ENCODE measurements at places on chromosomes 5 and 9. TPM values are rescaled to one million over a fixed set of nuclear protein-coding genes. Genes with fewer than 3 reads are reported as not detected.
A peak's percentile ranks its signal among the peaks of the same experiment; 100 is the strongest.

GRCh38 chr9:70053864-70054263, 10.2 kb downstream of the MAMDC2 start:
- peaks cover 24% of the 10 kb centered on the region for H3K4me1 ChIP-seq
- H3K27me3 ChIP-seq: no peaks in the 10 kb centered on the region
- H3K4me3 ChIP-seq: no peak overlapping the region
- H3K27ac ChIP-seq: no peak overlapping the region
- no peak for DNase-seq

- no peaks in the 10 kb centered on the region for H3K36me3 ChIP-seq
- no peaks in the 10 kb centered on the region for H3K27me3 ChIP-seq
- no peak overlapping the region for H3K4me3 ChIP-seq
- H3K27ac ChIP-seq: no peak overlapping the region
These were observed 15.9 kb upstream of the DUSP1 start for GRCh38 chr5:172786736-172787462.

GRCh38 chr9:83281306-83282255, 218.6 kb upstream of the RASEF start:
- no peak for DNase-seq
- H3K4me1 ChIP-seq: no peaks in the 10 kb centered on the region
- H3K27ac ChIP-seq: no peak overlapping the region

PCDHGC3 gene
- 67.7 TPM for total RNA-seq

DNA sequence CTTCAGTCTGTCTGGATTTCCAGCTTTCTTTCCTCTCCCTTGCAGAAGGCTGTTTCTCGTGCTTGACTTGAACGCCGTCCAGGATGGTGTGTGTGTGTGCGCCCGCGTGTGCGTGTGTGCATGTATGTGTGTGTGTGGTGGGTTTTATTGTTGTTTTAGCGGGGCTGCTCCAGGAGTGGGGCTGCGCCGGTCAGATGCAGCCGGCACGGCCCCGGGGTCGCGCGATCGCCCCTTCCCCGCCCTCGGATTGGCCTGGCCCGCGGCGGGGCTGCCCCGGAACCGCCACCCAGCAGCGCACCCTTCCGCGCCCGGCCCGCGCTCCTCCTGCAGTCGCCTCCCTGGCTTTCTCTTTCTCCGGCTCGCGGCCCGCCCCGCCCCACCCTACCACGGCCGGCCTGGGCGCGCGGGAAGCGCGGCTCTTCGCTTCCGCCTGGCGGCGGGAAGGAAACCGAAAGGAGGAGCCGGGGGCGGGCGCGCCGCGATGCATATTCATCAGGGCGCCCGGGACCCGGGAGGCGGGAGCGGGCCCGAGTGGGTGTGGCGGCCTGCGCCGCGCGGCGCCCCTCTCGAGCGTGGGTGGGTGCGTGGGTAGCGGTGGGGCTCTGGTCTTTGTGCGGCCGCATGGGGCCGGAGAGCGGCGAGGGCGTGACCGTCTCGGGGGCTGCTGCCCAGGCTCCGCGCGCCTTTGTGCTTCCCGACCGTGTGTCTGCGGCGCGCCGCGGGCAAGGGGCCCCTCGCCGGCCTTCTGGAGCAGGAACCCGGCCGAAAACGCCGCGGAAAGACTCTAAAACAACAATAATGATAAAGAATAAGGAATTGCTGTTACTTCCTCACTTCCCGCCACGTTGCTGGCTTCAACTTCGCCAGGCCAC, 8.5 kb upstream of the NFIB start:
- peak overlapping the region; percentile 94 for H3K27ac ChIP-seq
- peak overlapping the region; percentile 68 for H3K4me3 ChIP-seq
- H3K36me3 ChIP-seq: no peaks in the 10 kb centered on the region
- peak; percentile 93 for DNase-seq
- no peaks in the 10 kb centered on the region for H3K4me1 ChIP-seq

DNA sequence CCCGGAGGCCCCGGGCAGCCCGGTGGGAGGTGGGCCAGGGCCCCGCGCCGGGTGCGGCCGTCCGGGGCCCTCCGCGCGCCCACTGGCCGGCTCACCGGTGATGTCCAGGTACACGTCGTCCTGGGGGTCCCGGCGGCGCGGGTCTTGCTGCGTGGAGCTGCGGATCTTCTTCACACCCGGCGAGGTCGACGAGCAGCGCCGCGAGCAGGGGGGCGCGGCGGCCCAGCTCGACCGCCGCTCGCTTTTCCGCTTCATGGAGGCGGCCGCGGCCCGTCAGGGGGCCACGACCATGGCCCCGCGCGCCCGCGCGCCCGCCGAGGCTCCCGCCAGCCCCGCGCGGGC, 548 bp downstream of the CDC14B start:
- peak overlapping the region; percentile 49 for H3K4me3 ChIP-seq
- DNase-seq: peak; percentile 30
- no peak overlapping the region for H3K27ac ChIP-seq

DNA sequence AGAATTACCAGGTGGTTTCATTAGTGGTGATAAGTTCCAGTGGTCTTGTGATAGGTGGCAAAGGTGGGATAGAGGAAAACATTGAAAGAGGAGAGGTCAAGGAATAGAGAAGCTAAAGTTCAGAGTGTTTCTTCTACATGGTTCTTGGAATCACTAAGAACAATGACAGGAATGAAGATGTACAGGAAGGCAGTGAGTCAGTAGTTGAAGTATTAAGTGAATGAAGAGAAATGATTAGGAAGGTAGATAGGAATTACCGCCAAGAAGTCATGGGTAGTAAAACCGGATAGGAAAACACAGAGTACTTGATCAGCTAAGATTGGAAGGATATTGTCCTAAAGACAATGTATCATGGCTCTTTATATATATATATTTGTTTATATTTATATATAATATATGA, 37.9 kb upstream of the RASA1 start:
- no peak overlapping the region for H3K27ac ChIP-seq
- no peak overlapping the region for H3K4me3 ChIP-seq
- H3K27me3 ChIP-seq: no peaks in the 10 kb centered on the region
- H3K36me3 ChIP-seq: no peaks in the 10 kb centered on the region
- H3K4me1 ChIP-seq: no peaks in the 10 kb centered on the region

ZNF462 gene
- 87.6 TPM for total RNA-seq

GRCh38 chr9:92747459-92748232, 17.0 kb downstream of the BICD2 start:
- no peak for DNase-seq
- no peak overlapping the region for H3K27ac ChIP-seq
- H3K4me1 ChIP-seq: peaks cover 26% of the 10 kb centered on the region
- no peak overlapping the region for H3K4me3 ChIP-seq
- no peaks in the 10 kb centered on the region for H3K36me3 ChIP-seq

- H3K27me3 ChIP-seq: no peaks in the 10 kb centered on the region
- H3K4me3 ChIP-seq: no peak overlapping the region
- no peaks in the 10 kb centered on the region for H3K36me3 ChIP-seq
- DNase-seq: no peak
These were observed 28.3 kb downstream of the PAEP start for GRCh38 chr9:135589596-135590485.

WDR31 gene
- total RNA-seq: 3.3 TPM

PCDHGC4 gene
- total RNA-seq: 1.4 TPM

DNA sequence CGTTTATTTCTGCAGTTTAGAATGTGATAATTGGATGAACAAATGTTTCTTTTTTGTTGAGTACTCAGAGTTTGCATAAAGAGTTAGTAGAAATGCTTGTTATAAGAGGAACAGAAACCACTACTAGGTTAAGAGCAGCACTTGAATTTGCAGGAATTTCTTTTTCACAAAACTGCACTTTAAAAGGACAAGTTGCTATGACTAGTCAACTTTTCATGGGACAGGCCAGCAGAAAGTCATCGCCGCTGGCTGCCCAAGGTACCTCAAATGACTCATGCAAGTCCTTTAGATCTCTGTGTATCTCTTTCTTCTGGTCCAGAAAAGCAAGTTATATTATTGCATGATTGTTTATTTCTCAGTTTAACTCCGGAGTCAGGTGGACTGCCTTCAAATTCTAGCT, 97.3 kb upstream of the HMHB1 start:
- peaks cover 2% of the 10 kb centered on the region for H3K4me1 ChIP-seq
- no peaks in the 10 kb centered on the region for H3K27me3 ChIP-seq
- H3K36me3 ChIP-seq: no peaks in the 10 kb centered on the region
- no peak for DNase-seq

GRCh38 chr9:97853056-97853843, at the start of gene FOXE1:
Gene FOXE1 (plus strand): TSS chr9:97853226. CDS start chr9:97853915, 689 bp downstream.
- no peak for DNase-seq
- no peak within 1 kb of the TSS for H3K27ac ChIP-seq
- no peaks in the 10 kb centered on the region for H3K36me3 ChIP-seq
- peaks cover 1% of the 10 kb centered on the region for H3K4me1 ChIP-seq

- DNase-seq: no peak
- no peak overlapping the region for H3K27ac ChIP-seq
- no peaks in the 10 kb centered on the region for H3K27me3 ChIP-seq
- peaks cover 10% of the 10 kb centered on the region for H3K4me1 ChIP-seq
- no peak overlapping the region for H3K4me3 ChIP-seq
These were observed 69.2 kb upstream of the PLPP1 start for GRCh38 chr5:55603922-55604321.

DNA sequence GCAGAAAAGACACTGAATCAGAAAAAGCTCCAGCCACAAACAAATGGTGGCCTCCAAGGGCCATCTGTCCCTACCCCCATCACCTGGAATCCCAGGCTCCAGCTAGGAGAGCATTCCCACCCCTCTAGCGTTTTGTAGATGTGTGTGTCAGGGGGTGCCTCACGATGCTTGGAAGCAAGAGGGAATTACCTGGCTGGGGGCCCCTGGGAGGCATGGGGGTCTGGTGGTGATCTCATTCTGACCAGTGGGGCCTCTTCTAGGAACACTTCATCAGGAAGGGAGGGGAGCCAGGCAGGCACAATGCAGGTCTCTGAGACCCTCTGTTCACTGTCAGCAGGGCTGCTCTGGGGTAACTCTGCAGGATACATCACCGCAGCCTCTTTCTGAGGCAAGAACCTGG, 6.0 kb downstream of the SHROOM1 start:
- no peak overlapping the region for H3K27ac ChIP-seq
- no peak for DNase-seq
- H3K36me3 ChIP-seq: no peaks in the 10 kb centered on the region
- peaks cover 8% of the 10 kb centered on the region for H3K4me1 ChIP-seq
- H3K27me3 ChIP-seq: no peaks in the 10 kb centered on the region
- no peak overlapping the region for H3K4me3 ChIP-seq
